ENCODE measurements at places on chromosomes 4 and X. TPM values are rescaled to one million over a fixed set of nuclear protein-coding genes. Genes with fewer than 3 reads are reported as not detected.

DNA sequence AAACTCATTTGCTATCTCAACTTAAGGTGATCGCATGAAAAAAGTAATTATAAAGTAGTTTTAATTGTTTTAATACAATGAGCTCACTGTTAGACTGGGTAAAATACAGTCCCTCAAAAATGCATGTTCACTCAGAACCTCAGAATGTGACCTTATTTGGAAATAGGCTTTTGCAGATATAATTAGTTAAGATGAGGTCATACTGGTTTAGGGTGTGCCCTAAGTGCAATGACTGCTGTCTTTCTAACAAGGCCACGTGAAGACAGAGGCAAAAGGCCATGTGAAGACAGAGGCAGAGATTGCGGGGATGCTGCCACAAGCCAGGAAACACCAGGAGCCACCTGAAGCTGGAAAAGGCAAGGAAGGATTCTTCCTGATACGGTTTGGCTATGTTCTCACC lies 262.1 kb downstream of the NKX6-1 start:
- no peaks in the 10 kb centered on the region for H3K27me3 ChIP-seq
- H3K36me3 ChIP-seq: no peaks in the 10 kb centered on the region
- H3K4me1 ChIP-seq: no peaks in the 10 kb centered on the region

DNA sequence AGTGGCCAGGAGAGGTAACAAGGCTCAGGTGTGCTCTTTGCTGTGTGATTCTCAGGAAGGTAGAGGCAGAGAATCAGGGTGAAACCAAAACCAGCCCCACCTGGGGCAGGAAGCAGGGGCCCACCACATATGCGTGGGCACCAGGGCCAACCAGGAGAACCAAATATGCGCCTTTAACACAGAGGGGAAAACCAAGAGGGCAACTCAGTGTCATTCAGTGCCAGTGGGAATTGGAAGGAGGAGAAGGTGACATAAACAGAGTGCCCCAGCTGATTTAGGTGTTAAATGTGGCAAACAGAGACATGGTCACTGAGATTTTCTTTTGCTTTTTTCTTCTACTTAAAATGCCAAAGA lies 106.8 kb upstream of the MAMLD1 start:
- H3K27me3 ChIP-seq: no peaks in the 10 kb centered on the region
- H3K4me3 ChIP-seq: no peak overlapping the region
- H3K4me1 ChIP-seq: no peaks in the 10 kb centered on the region
- H3K36me3 ChIP-seq: no peaks in the 10 kb centered on the region

GRCh38 chr4:101028886-101029285 lies 318.4 kb downstream of the PPP3CA start:
- H3K4me3 ChIP-seq: no peak overlapping the region
- no peak for DNase-seq
- no peaks in the 10 kb centered on the region for H3K36me3 ChIP-seq
- H3K4me1 ChIP-seq: no peaks in the 10 kb centered on the region
- H3K27me3 ChIP-seq: no peaks in the 10 kb centered on the region

DNA sequence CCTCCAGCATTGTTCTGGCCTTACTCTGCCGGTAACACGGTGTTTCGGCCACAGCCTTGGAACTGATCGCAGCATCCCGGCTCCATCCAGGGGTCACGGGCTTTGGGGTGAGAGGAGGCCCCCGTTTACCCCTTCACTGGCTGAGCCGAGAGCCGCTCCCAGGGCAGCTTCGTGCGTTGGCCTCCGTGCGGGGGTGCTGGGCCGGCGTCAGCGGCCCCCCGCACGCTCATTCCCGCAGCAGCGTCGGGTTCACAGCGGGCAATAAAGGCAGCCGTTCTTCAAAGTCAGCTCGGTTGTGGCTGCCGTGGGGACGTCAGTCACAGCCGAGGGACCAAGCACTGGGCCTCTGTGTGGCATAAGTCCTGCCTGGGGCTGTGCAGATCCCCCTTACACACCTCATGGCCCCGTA lies 25.3 kb upstream of the PLCXD1 start:
- no peak overlapping the region for H3K4me3 ChIP-seq
- H3K27ac ChIP-seq: no peak overlapping the region
- no peaks in the 10 kb centered on the region for H3K36me3 ChIP-seq
- H3K4me1 ChIP-seq: peaks cover 7% of the 10 kb centered on the region

DNA sequence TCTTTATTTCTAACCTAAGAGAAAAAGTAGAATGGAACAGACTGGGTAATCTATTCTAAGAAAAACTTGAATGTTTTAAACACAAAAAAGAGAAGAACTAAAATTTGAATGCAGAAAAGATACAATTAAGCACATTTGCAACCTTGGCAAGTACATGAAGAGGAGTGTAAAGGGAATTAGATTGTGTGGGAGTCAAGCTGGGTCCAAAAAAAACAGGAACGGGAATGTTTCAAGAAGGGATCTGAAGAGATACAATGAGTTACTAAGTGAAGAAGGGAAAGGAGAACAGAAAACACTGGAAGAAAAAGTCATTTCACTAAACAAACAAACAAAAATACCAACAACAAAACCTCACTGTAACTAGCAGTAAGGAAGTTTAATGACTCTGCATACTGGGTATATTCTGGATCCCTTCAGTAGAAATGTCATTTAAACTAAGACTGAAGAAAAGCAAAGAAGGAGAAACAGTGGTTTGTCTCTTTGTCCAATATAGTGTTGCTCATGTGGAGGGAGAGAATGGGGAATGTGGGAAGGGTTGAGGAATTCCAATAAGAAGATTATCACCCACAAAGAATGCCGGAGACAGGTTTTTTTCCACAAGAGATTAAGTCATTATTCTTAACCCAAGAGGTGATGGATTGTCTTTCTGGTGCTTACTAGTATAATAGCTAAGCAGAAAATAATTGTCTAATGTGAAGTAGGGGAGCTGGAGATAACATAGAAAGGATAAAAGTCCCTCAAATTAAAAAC lies 50.4 kb upstream of the PTPN13 start:
- no peak overlapping the region for H3K4me3 ChIP-seq
- H3K27me3 ChIP-seq: no peaks in the 10 kb centered on the region
- no peak overlapping the region for H3K27ac ChIP-seq
- no peaks in the 10 kb centered on the region for H3K36me3 ChIP-seq
- H3K4me1 ChIP-seq: no peaks in the 10 kb centered on the region

GRCh38 chr4:7166981-7167700 lies 25.2 kb upstream of the SORCS2 start:
- no peaks in the 10 kb centered on the region for H3K27me3 ChIP-seq
- no peaks in the 10 kb centered on the region for H3K36me3 ChIP-seq
- no peak for DNase-seq
- no peaks in the 10 kb centered on the region for H3K4me1 ChIP-seq
- no peak overlapping the region for H3K27ac ChIP-seq

DNA sequence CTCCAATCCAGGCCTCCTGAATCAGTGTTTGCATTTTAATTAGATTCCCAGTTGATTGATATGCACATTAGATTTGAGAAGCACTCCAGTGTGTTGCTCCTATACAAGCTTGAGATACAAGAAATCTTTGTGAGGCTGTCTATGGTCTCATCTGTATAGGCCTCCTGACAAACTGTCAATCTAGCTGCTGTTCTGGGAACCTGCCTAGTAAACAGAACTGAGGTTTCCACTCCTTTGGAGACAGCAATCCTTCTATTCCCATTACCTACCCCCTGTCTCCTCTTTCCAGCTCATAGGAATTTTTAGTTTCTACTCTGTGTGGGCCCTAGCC lies 306.1 kb upstream of the EMCN start:
- H3K36me3 ChIP-seq: no peaks in the 10 kb centered on the region
- H3K27ac ChIP-seq: no peak overlapping the region
- no peaks in the 10 kb centered on the region for H3K4me1 ChIP-seq
- H3K4me3 ChIP-seq: no peak overlapping the region
- no peak for DNase-seq

- H3K27me3 ChIP-seq: no peaks in the 10 kb centered on the region
- H3K4me1 ChIP-seq: peaks cover 18% of the 10 kb centered on the region
- no peaks in the 10 kb centered on the region for H3K36me3 ChIP-seq
- peak within 1 kb of the TSS; percentile 88 for H3K4me3 ChIP-seq
- peak; percentile 75 for DNase-seq
- peak within 1 kb of the TSS; percentile 67 for H3K27ac ChIP-seq
These were observed at the start of gene ATP10D for GRCh38 chr4:47485047-47485692. Gene ATP10D, plus strand, starts transcription at chr4:47485275. Its CDS starts 27,266 bp downstream, at chr4:47512541.

GRCh38 chr4:108988464-108989195 lies 225.8 kb upstream of the ETNPPL start:
- no peaks in the 10 kb centered on the region for H3K27me3 ChIP-seq
- no peak for DNase-seq
- H3K27ac ChIP-seq: no peak overlapping the region

GRCh38 chr4:158929939-158930638 lies 161.3 kb downstream of the FNIP2 start:
- H3K27me3 ChIP-seq: no peaks in the 10 kb centered on the region
- H3K27ac ChIP-seq: peak overlapping the region; percentile 29
- H3K4me3 ChIP-seq: peak overlapping the region; percentile 47
- H3K36me3 ChIP-seq: no peaks in the 10 kb centered on the region
- H3K4me1 ChIP-seq: peaks cover 8% of the 10 kb centered on the region

Gene ENPEP
- not detected for total RNA-seq

DNA sequence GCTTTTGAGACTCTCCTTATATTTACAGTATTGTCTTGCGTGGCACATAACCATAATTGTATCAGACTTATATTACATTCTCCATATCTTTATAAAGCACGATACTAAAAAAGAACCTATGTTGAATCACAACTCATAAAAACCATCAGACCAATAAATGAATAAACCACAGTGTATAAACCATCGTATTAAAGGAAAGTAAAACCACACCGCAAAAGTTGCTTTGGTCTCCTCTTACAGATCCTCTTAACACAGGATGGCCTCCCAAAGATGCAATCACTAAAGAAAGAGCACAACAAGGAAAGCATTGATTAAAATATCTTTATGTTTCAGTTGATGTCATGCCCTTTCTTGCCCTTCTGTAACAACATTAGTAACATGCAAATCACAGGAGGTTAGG lies 437.9 kb downstream of the AFF2 start:
- H3K36me3 ChIP-seq: no peaks in the 10 kb centered on the region
- no peaks in the 10 kb centered on the region for H3K27me3 ChIP-seq
- DNase-seq: no peak
- H3K27ac ChIP-seq: no peak overlapping the region
- no peak overlapping the region for H3K4me3 ChIP-seq

Gene NLGN3
- total RNA-seq: 0.69 TPM

- no peaks in the 10 kb centered on the region for H3K36me3 ChIP-seq
- no peak for DNase-seq
- H3K4me1 ChIP-seq: no peaks in the 10 kb centered on the region
- H3K4me3 ChIP-seq: no peak overlapping the region
- H3K27ac ChIP-seq: no peak overlapping the region
These were observed 1892.3 kb upstream of the TENM3 start for GRCh38 chr4:180350901-180351300.

DNA sequence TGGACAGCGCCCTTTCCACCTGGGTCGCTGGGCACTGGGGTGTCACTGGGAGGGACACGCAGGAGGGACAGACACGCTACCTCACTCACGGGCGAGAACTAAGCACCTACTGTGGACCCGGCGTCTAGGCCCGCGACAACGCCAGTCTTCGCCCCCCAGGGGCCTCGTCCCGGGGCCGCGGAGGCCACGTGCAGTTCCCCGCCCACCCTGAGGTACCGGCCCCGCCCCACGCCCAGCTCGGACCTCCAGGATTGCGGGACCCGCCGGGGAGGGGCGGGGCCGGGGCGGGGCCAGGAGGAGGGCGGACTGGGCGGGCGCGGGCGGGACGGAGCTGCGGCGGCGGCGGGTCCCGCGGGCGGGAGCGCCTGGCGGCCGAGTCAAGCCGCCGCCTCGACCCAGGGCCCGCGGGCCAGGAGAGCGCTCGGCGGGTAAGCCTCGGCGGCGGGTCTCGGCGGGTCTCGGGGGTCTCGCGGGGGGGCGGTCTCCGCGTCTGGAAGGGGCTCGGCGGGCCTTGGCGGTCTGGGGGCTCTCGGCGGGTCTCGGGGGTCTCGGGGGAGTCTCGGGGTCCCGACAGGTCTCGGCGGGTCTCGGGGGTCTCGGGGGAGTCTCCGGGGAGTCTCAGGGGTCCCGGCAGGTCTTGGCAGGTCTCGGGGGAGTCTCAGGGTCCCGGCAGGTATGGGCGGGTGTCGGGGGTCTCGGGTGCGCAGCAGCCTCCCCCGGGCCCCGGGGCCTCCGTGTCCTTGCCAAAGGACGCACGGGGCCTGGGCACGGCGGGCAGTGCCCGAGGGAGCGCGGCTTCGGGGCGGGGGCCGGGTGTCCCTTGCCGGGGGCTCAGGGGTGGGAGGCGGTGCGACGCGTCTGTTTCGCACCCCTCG lies at the start of gene SH3BP2:
SH3BP2 (plus strand) TSS at position 375 of the 875 bp plus-strand sequence. CDS start 27,533 bp downstream, outside the sequence.
- peak; percentile 50 for DNase-seq
- no peaks in the 10 kb centered on the region for H3K27me3 ChIP-seq
- H3K36me3 ChIP-seq: no peaks in the 10 kb centered on the region
- H3K27ac ChIP-seq: peak within 1 kb of the TSS; percentile 33

GRCh38 chrX:46837558-46838485 lies 979 bp downstream of the RP2 start:
- no peaks in the 10 kb centered on the region for H3K4me1 ChIP-seq
- peak overlapping the region; percentile 62 for H3K4me3 ChIP-seq
- no peaks in the 10 kb centered on the region for H3K27me3 ChIP-seq

DNA sequence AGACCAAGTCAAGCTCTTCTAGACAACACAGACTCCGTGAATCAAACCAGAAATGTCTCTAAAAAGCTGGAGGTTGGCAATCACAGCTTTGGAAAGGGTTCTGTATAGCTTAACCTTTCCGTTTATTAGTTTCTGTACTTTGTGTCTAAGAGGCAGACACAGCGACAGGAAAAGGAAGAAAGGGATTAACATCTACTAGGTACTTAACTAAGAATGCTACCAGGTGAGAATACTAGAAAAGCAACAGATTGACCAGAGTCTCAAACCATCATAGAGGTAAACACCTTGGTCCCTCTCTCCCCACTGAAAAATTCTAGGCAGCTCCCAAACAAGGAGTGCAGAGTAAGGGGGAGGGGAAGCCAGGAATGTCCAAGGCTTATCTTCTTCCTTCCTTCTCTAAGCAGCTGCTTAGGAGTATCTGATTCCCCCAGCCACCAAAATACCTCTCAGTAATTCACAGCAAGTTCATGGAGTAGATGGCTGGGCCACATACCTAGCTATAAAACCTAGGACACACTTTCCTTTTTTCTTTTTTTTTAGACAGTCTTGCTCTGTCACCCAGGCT lies 80.8 kb downstream of the APBB2 start:
- no peak overlapping the region for H3K4me3 ChIP-seq
- no peaks in the 10 kb centered on the region for H3K4me1 ChIP-seq
- no peak overlapping the region for H3K27ac ChIP-seq
- no peaks in the 10 kb centered on the region for H3K27me3 ChIP-seq
- DNase-seq: no peak
- H3K36me3 ChIP-seq: no peaks in the 10 kb centered on the region

GRCh38 chrX:1411326-1411725 lies 19.4 kb upstream of the SLC25A6 start:
- H3K36me3 ChIP-seq: peaks cover 10% of the 10 kb centered on the region
- no peaks in the 10 kb centered on the region for H3K4me1 ChIP-seq
- no peak overlapping the region for H3K27ac ChIP-seq
- DNase-seq: no peak
- H3K27me3 ChIP-seq: no peaks in the 10 kb centered on the region

GRCh38 chr4:188783175-188783574 lies 643.9 kb downstream of the TRIML1 start:
- H3K36me3 ChIP-seq: no peaks in the 10 kb centered on the region
- DNase-seq: no peak
- no peaks in the 10 kb centered on the region for H3K4me1 ChIP-seq
- H3K4me3 ChIP-seq: no peak overlapping the region

Gene UGT2B15
- not detected for total RNA-seq

Gene SMIM10L2A
- total RNA-seq: 0.62 TPM

Gene SLC7A11
- total RNA-seq: 1.5 TPM

- H3K27ac ChIP-seq: no peak overlapping the region
- H3K4me3 ChIP-seq: no peak overlapping the region
- no peak for DNase-seq
These were observed 70.1 kb downstream of the PJA1 start for GRCh38 chrX:69094977-69095669.

- no peak overlapping the region for H3K4me3 ChIP-seq
- no peaks in the 10 kb centered on the region for H3K27me3 ChIP-seq
- no peaks in the 10 kb centered on the region for H3K4me1 ChIP-seq
These were observed 22.6 kb downstream of the FGFRL1 start for GRCh38 chr4:1033840-1034551.
